Fibroblast of skin of left quadriceps (primary cell): ENCODE measurements at places on chromosomes 1 and 21.
A peak's percentile ranks its signal among the peaks of the same experiment; 100 is the strongest.

- DNase-seq: no peak
These were observed 56.2 kb downstream of the STUM start for GRCh38 chr1:226604560-226605317.

- DNase-seq: no peak
These were observed 16.1 kb upstream of the SHCBP1L start for GRCh38 chr1:182968836-182969734.

DNA sequence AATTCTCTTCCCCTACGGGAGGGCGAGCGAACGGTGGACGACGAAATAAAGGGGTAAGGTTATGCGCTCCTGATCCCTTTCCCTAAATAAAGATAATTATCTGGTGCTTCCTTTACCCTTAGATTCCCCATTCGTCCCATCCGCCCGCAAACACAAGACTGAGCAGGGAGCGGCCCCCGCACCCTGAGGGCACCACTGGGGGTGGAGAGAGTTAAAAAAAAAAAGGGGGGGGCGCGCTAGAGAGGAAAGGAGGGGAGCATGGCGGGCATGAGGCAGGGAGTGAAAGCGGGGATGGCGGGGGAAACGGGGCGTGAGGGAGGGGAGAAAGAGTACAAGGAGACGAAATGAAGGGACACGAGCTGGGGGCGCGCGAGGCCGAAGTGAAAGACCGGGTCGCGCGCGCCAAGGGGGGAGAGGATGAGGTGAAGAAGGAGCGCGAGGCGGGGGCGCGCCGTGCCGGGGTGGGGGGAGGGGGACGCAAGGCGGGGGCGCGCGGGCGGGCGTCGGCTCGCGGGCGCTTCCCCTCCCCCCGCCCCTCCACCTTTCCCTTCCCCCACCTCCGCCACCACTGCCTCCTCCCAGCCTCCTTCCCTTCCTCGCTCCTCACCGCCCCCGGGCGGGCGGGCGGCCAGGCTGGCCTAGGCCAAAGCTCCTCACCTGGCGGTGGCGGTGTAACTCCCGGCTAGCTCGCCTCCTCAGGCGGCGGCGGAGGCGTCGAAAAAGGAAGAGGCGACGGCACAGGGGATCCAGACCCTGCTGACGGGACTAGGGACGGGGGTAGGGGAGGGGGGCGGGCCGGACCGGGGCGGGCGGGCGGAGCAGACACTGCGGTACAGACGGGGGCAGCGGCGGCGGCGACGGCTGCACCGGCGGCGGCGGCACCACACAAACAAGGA is 448 bp downstream of the GATAD2B start:
- no peak for DNase-seq

- peak; percentile 34 for DNase-seq
These were observed 5.1 kb downstream of the TNFRSF8 start for GRCh38 chr1:12067900-12068821.

DNA sequence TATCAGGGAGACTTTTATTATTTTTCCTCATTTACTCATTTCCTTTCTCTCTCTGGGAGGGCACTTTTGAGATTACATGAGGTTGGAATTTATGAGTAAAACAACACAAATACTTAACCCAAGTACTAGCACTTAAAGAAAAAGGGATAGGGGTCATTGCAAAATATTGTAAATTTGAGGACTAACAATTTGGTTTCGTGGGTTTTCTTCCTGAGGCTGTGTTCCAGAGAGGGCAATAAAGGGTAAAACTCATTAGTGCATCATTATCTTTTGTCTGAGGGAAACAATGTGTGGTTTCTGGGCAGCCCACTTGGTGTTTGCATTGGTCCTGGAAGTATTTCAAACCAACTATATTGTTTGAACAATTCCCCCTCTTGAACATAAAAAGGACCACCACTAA is 96.5 kb downstream of the GREM2 start:
- peak; percentile 42 for DNase-seq

GRCh38 chr1:228833911-228834688 is 98.8 kb downstream of the RHOU start:
- no peak for DNase-seq

- no peak for DNase-seq
These were observed 11.2 kb upstream of the H3-3A start for GRCh38 chr1:226051365-226051764.

DNA sequence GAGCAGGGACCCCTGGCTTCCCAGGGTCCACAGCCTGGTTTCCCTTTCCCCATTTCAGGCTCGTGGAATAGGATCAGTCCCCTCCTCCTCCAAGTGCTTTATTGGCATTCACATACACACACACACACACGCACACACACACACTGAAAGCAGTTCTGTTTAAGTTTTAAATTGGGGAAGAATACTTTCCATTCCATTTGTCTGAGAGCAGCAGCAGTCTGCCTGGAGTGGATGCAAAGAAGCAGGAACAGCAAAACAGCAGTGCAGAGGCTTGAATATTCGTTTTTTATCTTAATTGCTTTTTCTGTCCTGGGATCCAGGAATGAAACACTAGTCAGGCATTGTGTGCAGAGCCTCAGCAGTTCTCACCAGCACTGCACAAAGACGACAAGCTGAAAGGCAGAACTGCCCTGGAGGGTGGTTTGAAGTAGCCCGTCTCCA is 7.1 kb downstream of the CYB561D1 start:
- DNase-seq: no peak

DNA sequence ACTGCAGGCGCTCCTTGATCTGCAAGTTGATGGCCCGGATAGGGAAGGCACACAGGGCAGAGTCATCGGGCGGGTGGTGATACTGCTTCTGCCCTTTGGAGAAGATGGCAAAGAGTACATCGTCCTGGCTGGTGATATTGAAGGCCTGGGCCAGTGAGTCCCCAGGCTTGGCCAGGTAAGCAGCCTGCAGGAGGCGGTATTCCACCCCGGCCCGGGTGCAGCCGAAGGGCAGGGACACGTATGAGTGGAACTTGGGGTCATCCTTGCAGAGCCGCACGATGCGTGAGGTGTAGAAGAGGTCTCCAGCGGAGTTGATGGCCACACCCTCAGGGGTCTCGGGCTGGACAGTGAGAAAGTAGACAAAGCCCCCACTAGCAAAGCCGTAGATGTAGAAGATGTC is 27.4 kb downstream of the PLXNA2 start:
- DNase-seq: no peak

GRCh38 chr1:198780376-198780775 is 141.5 kb downstream of the PTPRC start:
- DNase-seq: no peak

- DNase-seq: peak; percentile 19
These were observed 46.6 kb downstream of the FCRL5 start for GRCh38 chr1:157505481-157506272.

DNA sequence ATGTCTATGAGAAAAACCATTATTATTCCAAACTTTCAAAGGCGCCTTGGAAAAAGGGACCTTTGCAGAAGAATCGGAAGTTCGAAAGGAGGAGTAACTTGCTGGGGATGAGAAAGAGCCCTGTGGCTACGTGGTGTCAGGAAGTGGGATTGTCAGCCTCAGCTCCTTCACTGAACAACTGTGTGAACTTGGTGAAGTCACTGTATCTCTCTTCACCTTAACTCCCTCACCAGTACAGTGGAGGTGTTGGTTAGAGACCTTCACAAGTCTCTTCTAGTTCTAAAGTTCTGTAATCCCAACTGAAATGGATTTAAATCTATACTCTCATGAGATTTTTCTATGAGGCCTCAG is 285.6 kb downstream of the CACNA1E start:
- no peak for DNase-seq

DNA sequence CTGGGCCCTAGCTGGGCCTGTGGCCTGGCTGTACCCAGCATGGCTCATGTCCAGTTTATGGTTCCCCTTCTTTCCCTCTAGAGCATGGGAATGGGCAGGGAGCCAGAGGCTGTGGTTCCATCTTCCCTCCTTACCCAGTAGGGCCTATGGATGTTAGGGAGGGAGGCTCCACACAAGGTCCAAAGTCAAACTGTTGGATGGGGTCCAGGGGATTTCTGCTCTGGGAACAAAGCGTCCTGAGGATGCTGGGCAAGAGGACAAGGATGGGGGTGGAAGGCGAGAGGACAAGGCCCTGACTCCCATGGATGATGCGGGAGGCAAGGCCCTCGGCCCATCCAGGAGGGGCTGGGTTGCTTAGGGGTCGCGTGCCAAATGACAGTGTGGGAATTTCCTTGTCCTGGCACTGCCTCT is 17.3 kb downstream of the CSF1 start:
- DNase-seq: no peak

DNA sequence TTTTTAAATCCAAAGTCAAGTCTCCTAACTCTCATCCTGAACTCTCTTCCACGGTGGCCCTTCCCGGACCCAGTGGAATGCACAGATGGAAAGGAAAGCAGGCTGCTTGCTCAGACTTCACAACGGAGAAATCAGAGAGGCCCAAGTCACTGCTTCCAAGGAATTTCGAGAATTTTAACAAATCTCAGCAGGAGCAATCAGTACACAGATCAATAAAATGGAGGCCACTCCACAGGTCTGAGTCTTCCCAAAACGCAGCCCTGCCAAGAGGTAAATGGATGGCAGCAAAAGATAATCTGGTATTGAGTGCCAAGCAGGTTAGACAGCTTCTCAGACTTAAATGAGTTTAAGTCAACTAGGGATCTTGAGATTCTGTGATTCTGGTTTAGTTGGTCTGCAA is 81.1 kb upstream of the TIAM1 start:
- no peak for DNase-seq

- no peak for DNase-seq
These were observed 2.5 kb downstream of the S100A9 start for GRCh38 chr1:153360190-153360589.

GRCh38 chr1:40302475-40302874 is 14.6 kb downstream of the COL9A2 start:
- DNase-seq: no peak

DNA sequence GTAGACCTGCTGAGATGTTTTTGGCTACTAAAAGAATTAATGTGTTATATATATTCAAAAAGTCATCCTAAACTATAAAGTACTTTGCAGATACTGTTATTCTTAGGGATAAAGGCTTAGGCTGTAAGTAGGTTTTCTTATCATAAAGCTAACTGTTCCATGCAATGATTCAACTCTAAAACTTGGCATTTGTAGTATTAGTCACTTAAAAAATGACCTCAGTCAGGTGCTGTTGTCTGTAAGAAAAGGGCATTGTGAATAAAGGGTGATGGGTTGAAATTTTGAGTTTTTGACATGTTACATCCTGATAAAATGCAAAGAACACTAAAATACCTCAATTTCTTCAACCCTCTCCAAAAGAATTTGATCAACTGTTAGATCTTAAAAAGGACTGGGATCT is 32.9 kb downstream of the ADCY10 start:
- no peak for DNase-seq

DNA sequence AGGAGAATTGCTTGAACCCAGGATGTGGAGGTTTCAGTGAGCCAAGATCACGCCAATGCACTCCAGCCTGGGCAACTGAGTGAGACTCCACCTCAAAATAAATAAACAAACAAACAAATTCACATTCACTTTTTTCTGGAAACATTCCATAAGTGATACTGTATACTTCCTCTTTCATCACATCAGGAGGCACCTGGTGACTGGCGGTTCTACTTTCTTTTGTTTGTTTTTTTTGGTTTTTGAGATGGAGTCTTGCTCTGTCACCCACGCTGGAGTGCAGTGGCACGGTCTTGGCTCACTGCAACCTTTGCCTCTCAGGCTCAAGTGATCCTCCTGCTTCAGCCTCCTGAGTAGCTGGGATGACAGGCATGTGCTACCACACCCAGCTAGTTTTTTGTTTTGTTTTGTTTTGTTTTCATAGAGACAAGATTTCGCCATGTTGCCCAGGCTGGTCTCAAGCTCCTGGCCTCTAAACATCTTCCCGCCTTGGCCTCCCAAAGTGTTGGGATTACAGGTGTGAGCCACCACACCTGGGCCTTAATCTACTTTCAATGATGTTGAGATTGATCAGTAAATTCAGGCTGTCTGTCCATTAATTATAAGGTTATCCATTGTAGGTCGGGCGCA is 10.7 kb downstream of the HAPLN2 start:
- no peak for DNase-seq

DNA sequence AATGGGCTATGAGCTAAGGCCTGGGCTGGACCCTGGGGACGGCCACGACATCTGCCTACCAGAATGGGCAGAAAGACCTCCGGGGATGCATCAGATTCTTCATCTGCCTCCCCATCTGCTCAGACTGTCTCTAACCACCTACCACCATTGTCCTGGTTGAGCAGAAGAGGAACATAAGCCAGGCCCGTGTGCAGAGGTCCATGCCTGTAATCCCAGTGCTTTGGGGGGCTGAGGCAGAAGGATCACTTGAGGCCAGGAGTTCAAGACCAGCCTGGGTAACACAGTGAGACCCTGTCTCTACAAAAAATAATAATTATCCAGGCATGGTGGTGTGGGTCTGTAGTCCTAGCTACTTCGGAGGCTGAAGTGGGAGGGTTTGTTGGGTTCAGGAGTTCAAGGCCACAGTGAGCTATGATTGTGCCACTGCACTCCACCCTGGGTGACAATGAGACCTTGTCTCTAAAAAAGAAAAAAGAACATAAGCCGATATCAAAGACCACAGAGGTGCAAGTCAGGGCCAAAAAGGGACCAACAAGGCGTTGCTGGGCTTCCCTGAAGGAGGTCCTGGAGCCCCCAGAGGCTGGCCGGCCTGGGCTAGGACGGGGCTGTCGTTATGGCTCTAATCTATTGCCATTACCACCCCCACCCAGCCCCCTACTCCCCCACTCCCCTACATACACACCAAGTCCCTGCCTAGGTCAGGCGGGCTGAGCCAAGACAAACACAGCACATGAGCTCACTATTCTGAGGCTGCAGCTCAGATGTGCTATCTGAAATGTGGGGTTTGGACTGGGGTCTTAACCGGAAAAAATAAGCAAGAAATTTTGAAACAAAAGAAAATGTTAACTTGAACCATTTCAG is 239.2 kb upstream of the RAB4A start:
- DNase-seq: no peak

- no peak for DNase-seq
These were observed 21.2 kb downstream of the ARID1A start for GRCh38 chr1:26717017-26717491.

DNA sequence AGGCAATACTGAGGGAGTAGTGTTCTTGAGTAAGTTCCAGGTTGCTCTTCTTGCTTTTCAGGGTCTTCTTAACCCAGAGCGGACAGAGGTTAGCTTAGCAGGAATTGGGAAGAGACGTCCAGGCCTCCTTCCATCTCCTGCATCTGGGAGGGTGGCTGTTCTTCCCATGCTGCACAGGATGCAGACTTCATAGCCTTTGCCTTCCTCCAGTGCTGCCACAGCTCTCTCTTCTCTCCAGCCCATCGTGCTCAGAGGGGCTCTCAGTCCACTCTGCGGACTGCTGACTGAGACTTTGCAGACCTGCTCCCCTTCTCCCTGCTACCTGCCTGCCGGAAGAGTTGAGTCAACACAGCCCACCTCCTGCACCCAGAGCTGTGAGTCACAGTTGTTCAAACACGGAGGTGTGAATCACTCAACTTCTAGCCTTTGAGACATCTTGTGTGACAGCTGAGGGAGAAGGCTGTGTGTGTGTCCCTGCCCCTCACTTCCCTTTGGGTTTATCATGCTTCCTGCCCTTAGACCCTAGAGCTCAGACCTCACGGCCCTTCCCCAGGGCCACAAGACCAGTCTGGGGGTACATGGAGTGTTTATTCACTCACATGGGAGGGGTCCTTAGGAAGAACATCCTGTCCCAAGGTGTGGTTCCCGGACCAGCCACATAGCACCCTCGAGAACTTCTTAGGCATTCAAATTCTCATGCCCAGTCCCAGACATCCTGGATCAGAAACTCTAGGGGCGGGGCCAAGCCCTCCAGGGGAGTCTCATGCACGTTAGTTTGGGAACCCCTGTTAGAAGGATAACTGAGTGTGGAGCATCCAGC is 158.3 kb upstream of the CACNA1E start:
- DNase-seq: no peak

GRCh38 chr1:72284084-72284347 is 1.7 kb upstream of the NEGR1 start:
- peak; percentile 13 for DNase-seq

GRCh38 chr21:41519806-41520559 is 12.0 kb upstream of the TMPRSS2 start:
- DNase-seq: no peak
